ENCODE measurements at places on chromosomes 12 and 14.

GRCh38 chr14:91229005-91229382, 15.5 kb downstream of the GPR68 start:
- DNase-seq = no peak

- DNase-seq = no peak
Observed at GRCh38 chr12:1362143-1362662, 232.2 kb downstream of the FBXL14 start.

- DNase-seq = no peak
Observed at GRCh38 chr12:132083614-132083940, 60.5 kb downstream of the DDX51 start.

DNA sequence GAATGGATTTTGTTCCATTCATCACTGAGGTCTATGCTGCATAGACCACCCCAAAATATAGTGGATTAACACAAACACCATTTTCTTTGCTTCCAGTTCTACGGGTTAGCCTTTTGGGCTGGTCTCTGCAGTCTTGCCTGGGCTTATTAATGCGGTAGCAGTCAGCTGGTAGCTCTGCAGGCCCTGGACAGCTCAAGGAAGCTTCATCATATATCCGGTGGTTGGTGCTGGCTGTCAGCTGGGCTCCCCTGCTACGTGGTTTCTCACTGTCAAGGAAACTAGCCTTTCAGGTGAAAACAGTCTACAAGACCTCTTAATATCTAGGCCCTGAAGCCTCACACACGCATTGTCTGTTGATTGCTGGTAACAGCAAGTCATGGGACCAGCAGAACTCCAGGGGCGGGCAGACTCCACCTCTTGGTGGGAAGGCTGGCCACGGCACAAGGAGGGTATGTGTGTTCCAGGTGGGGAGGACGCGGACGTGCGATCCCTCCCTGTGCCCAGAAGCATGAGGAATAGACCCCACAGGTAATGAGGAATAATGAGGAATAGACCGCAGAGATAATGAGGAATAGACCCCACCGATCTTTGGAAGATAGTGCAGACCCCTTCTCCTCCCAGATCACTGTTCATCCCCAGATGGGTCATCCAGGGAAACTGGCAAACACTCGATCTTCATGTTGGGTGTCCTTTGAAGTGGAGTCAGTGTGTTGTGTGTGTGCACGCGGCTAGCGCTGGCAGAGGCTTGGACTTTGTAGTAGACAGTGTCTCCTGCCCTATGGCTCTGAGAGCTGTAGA, 13.3 kb downstream of the TSPAN9 start:
- DNase-seq = no peak

DNA sequence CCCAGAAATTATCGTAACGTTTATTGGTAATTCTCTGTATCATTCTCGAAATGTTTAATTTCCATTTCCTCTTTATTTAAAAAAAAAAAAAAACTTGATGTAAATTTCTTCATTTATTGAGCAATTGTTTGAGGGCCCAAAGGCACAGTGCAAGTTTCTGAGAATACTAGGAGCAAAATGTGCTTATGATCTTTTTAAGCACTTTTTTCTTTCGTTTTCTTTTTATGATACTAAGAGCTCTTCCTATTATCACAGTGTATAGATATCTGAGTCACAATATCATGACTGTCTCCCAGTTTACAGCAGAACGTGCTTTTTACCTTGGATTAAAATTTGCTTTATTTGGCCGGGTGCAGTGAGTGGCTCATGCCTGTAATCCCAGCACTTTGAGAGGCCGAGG, 5.6 kb downstream of the ATP2A2 start:
- DNase-seq = no peak

GRCh38 chr12:104407438-104407837, 49.3 kb upstream of the CHST11 start:
- DNase-seq = no peak

GRCh38 chr12:19154686-19155085, 25.2 kb downstream of the PLEKHA5 start:
- DNase-seq = no peak

- no peak for DNase-seq
Observed at GRCh38 chr14:22547948-22548750, 40.9 kb downstream of the DAD1 start.

DNA sequence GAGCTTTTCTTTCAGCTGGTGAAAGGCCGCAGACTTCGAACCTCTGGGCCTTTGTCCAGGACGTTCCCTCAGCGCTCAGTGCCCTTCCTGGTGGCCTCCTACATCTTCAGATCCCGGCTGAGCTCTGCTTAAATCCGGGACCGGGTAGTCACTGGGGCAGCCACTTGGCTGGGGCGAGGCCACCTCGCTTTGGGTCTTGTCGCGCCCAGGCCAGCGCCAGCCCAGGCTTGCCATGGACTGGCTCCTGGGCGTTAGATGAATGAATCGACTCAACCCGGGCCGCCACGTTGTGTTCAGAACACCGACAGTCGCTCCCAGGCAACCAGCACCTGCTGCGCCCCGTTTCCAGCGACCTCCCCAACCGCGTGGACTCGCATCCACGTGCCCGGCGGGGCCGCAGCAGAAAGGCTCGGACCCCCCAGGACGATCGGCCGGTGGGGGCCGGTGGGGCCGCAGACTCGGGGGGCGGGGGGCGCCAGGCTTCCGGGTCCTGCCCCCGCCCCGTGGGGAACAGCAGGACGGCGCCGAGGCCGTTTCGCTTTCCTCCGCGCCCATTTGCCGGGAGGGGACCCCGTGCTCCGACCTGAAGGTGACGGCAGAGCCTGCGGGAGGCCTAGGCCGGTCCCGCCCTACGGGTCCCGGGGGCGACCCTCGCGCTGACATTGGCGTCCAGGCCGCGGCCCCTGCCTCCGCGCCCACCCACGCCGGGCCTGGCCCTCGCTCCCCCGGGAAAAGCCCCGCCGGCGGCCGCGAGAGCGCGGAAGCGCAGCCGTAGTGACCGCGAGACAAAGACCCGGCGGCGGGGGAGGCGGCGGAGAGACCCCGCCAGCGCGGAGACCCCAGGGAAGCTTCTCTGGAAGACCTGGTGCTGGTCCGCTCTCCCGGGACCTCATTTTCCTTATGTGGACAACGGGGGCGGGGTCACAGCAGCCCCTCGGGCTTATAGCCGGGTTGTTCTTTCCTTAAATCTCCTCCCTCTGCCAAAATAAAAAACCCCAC, 37.3 kb upstream of the RCOR1 start:
- DNase-seq = peak; percentile 45

DNA sequence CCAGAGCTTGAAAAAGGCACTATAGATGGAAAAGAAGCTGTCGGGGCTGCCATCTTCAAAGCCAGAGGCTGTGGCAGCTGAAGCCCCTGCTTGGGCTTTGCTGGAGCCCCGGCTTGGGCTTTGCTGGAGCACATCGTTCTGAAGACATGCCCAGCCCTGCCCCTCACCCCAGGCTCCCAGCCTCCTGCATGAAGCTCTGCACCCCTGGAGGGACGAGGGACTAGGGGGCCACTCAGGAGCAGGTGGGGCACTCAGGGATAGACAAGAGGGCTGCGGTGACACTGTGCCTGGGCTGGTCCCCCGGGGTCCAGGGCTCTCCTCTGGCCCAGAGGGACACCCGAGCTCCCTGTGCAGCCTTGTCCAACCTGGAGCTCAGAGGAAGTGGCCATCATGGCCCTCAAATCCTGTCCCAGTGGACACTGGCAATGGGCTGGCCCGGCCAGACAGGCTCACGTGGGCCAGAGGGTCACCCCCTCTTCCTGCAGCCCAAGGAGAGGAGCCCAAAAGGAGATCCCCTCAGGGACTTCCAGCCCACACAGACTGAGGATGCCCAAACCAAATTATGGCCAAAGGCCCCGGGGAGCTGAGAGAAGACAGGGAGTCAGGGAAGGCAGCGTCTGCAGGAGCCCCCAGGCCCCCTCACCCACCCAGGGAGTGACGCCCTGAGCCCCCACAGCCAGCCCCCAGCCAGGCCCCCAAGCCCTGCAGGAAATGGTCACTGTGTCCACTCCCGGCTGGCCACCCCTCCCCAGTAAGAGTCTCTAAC, 23.1 kb upstream of the C14orf180 start:
- no peak for DNase-seq

GRCh38 chr14:37972941-37973887, 234.5 kb upstream of the SSTR1 start:
- DNase-seq = no peak

DNA sequence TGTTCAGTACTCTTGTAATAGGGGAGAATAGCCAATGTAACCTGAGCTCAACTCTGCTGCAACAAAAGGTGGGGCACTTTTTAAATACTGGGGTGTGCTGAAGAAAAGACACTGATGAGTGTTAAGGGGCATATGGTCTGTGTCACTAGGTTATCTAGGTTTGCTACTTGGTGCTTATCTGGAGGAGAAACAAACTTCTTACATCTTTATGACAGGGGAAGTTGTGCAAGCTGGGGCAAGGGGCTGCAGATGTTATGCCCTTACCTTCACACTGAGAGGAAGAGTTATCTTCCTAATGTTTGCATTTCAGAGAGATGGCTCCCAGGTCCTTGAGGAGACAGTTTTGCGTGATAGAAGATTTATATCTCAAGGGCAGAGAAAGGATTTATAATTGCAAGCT, 90.9 kb upstream of the PKP2 start:
- no peak for DNase-seq

DNA sequence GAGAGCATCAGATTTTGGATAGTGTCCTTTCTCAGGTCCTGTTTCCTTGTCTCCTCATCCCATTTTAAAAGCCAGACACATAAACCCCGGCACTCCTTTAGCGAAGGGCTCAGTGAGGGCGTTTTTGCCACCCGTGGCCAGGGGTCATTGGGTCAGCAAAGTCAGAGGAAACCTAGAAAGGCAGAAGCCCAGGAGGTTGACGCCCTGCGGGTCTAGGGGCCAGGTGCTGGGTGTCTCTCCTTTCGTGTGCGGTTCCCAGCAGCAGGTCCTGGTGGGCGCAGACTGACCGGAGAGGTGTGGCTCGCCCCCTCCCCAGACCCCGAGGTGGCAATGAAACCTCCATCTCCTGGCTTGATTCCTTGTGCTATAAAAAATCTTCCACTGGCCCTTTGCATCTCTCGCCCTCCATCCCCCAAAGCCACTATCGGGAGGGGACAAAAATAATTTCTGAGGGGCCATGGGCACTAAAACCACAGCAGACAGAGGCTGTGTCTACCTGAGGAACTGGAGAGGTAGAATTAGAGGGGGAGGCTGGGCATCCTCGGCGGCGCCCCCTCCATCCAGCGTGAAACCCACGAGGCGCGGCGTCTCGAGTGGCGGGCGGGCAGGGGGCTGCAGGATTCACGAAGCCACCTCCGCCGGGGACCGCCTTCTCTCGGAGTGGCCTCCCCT, 858 bp upstream of the FRMD6 start:
- DNase-seq = no peak

- no peak for DNase-seq
Observed at GRCh38 chr12:66048835-66049537, 81.6 kb downstream of the LLPH start.

DNA sequence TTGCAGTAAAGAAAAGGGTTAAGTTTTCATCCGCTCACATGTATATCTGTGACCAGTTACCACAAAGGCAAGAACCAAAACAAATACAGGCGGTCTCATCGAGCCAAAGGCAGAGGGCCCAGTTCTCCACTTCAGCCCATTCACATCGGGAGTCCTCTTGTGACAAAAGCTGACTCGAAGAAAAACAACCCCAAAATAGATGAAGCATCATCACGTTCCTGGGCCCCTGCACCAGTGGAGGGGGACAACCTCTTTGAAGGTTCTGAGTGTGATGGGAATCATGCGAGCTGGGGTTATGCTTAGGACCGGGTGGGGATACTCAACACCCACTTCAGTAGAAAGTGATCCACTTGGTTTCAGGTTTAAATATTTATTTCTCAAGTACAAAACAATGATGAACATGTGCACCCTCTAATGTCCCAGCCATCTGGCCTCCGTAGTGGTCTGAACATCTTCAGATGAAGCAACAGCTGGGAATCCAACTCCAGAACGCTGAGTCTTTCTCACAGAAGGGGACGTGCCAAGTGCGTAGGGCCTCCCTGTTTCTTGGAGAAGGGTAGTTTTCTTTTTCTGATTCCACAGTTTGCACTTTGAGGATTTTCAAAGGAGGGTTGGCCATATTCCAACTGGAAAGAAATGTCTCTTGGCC, 8.4 kb downstream of the GSC start:
- DNase-seq = no peak

DNA sequence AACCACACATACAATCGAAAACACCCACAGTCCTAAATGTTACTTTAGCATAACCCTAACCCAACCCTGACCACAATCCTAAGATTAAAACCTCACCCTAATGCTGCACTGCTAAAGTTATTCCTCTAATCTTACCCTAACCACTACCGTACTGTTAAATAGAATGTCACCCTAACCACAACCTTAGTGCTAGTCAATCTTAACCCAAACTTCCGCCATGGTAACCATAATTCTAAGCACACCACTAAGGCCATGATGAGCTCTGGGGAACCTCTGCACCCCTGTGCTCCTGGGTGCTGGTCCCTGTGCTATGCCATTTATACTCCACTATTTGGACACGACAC, 38.0 kb downstream of the LTBP2 start:
- no peak for DNase-seq

- DNase-seq = no peak
Observed at GRCh38 chr12:49259452-49259851, 5.4 kb upstream of the TUBA1C start.

DNA sequence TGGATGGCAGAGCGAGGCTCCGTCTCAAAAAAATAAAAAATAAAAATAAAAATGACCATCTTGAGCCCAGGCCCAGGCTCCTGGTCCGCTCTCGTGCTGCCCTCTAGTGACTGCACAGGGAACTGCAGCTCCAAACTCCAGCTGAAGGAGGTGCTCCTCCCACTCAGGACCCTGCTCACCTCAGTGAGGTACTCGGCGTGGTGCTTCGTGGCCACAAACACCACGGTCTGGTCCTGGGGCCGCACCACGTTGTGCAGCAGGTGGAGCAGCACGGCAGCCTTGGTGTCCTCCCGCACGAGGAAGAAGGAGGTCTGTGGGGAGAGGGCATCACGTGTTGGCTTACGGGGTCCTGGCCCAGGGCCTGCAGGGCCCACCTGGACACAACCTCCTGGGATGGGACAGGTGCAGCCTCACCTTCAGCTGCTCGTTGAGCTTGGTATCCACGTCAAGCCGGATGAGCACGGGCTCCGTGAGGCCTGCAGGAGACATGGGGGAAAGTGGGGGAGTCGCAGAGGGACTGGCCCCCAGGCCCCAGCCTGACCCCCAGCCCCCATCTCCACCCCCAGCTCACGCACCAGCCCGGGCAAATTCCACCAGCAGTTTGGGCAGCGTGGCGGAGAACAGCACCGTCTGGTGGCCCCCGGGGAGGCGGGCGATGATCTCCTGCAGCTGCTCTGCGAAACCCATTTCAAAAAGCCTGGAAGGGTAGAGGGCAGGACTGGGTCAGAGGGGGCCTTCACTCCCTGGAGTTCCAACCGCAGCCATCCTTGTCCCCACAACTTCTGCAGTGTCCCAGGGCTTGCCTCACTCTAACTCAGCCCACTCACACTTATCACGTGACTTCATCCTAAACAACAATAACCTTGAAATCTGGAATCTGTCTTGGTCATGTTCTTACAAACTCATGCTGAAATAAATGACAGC, 10.6 kb downstream of the DDX54 start:
- DNase-seq = peak; percentile 60

GRCh38 chr14:71116568-71117122, 209.4 kb downstream of the PCNX1 start:
- DNase-seq = no peak

All from activated effector memory CD4-positive, alpha-beta T cell treated with Interleukin-2 at 50 U/mL for 16 hours (primary cell).